ENCODE measurements at places on chromosomes 5 and 9.

GRCh38 chr5:152188251-152188650 is 216.8 kb downstream of the NMUR2 start:
- DNase-seq = no peak

- DNase-seq = no peak
Observed at GRCh38 chr9:77892171-77892570, 139.4 kb downstream of the GNAQ start.

DNA sequence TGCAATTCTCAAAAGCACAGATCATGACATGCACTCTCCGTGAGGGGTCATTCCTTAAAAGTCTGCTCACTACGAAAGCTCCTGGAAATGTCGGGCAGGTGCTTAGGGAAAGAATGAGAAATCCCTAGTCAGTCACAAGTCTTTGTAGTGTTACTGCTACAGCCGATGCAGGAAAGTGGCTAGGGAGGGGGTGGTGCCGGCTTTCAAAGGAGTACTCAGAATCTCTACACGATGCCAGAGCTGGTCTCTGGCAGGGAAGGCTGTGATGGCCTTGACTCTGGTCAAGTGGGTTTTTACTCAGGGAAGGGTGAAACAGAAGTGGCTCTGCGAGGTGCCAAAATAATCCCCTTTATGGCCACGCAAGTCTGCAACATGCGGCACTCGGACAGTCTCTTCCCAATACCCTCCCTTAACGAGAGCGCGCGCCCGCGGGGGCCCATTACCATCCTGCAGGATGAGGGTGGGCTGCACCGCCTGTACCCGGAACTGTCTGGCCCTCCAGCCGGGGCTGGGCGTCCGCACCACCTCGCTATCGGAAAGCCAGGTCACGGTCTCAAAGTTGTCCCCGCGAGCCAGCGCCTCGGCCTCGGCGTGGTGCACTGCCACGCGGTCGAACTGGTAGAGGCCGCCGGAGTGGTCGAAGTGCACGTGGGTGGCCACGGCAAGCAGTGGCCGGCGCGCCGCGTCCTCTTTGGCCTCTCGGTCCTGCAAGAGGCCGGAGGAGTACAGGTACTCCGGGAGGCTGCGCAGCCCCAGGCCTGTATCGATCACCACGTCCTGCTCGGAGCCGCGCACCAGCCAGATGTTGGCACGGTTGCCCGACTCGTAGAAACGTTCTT is 956 bp downstream of the MBLAC2 start:
- peak; percentile 15 for DNase-seq

GRCh38 chr9:2729003-2729402 is 11.7 kb downstream of the KCNV2 start:
- DNase-seq = no peak

DNA sequence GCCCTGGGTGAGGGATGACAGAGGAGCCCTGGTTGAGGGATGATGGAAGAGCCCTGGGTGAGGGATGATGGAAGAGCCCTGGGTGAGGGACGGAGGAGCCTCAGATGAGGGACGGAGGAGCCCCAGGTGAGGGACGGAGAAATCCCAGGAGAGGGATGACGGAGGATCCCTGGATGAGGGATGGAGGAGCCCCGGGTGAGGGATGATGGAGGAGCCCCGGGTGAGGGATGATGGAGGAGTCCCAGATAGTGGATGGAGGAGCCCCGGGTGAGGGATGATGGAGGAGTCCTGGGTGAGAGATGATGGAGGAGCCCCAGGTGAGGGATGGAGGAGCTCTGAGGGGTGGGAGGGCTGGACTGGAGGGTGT is 10.9 kb downstream of the PHF2 start:
- no peak for DNase-seq

GRCh38 chr5:139335811-139336210 is 5.8 kb upstream of the PAIP2 start:
- DNase-seq = no peak
